Activated T-cell treated with anti-CD3 and anti-CD28 coated beads, Interleukin-2, amount 50 U/mL, for 72 hours (primary cell): ENCODE measurements at places on chromosomes 2 and 18. TPM values are rescaled to one million over a fixed set of nuclear protein-coding genes. Genes with fewer than 3 reads are reported as not detected.

DNA sequence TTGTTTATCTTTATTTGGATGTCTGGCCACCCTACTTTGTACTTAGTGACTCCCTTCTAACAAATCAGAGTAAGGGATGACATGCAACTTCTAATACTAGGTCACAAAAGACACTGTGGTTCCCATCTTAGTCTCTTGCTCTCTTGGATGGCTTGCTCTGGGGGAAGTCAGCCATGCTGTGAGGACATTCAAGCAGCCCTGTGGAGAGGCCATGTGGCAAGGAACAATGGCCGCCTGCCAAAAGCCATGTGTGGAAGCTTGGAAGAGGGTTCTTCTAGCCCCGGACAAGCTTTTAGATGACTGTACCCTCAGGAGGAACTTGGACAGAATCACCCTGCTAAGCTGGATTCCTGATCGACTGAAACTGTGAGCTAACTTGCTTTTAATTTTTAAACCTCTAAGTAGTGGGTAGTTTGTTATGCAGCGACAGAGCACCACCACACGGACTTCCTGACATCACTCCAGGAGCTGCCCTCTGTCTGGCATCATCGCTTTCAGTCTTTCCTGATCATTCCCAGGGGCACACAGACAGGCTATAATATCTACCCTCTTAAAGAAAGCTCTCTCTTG, 116.8 kb upstream of the ODC1 start:
- DNase-seq = no peak
- H3K4me1 ChIP-seq = no peaks in the 10 kb centered on the region
- no peak overlapping the region for H3K4me3 ChIP-seq
- H3K27me3 ChIP-seq = no peaks in the 10 kb centered on the region

- no peaks in the 10 kb centered on the region for H3K36me3 ChIP-seq
- DNase-seq = no peak
- no peak overlapping the region for H3K4me3 ChIP-seq
Measured at GRCh38 chr2:239249776-239250175, 151.0 kb downstream of the HDAC4 start.

DNA sequence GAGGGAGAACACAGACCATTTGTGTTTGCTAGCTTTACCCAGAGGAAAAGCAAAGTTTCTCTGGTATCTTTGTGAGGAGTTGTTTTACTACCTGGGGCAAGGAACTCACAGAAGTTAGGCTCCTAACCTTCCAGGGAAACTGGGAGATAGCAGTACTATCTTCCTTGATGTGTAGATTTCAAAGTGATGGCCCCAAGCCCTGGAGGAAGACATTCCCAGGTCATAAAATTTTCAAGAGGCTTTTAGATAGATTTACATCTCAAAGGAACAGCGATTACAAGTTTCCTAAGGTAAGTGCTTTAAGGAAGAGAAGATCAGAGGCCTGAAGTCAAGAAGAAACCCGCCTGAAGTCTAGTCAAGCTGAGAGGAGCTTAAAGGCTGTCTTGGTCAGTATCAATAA, 1187.8 kb upstream of the TMEFF2 start:
- no peaks in the 10 kb centered on the region for H3K27me3 ChIP-seq
- no peaks in the 10 kb centered on the region for H3K36me3 ChIP-seq
- peaks cover 5% of the 10 kb centered on the region for H3K4me1 ChIP-seq
- DNase-seq = no peak
- no peak overlapping the region for H3K27ac ChIP-seq
- no peak overlapping the region for H3K4me3 ChIP-seq

DNA sequence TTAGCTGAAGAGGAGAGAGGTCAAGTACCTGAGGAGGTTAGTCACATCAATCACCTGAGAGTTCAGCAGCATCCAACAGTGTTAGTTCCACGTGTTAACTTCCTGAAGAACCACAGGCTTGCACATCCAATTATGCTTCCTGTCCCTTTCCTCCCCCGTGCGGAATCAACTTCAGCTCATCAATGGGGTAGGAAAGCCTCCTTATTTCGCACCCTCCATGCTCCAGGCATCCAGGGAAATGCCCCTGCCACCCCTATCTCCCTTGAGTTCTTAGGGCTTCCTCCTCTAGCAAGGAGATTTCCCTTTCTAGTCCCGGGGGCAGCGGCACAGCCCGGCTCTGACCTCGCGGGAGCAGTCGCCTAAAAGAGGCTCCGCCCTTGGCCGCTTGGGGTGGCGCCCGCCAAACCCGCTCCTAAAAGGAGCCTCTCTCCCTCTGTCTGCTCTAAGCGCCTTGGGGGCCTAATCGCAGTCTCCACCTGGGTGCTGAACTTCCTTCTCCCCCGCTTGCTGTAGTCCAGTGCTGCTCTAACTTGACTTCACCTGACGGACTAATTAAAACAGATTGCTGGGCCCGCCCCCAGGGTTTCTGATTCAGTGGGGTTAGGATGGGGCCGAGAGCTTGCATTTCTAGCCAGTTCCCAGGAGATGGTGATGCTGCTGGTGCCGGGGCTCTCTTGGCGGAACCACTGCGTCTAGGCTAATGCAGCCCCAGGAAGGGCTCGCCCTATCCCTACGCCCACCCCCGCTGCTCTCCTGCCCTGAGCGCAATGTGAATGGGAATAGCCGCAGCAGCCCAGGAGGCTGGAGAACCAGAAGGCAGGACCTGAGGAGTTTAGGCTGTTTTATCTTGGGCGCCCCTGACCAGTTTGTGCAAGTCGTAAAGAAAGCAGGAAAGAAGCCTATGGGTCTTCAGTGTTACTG, 3.4 kb upstream of the TET3 start:
- H3K4me3 ChIP-seq = peak overlapping the region; percentile 80
- H3K4me1 ChIP-seq = peaks cover 84% of the 10 kb centered on the region
- no peaks in the 10 kb centered on the region for H3K36me3 ChIP-seq
- H3K27me3 ChIP-seq = no peaks in the 10 kb centered on the region
- DNase-seq = peak; percentile 60
- no peak overlapping the region for H3K27ac ChIP-seq

BUB1 gene
- total RNA-seq = 80.8 TPM
